Chondrocyte (in vitro differentiated cells): ENCODE measurements at places on chromosomes 5 and 9. TPM values are rescaled to one million over a fixed set of nuclear protein-coding genes. Genes with fewer than 3 reads are reported as not detected.

PPP2R2B gene
- 0.35 to 0.74 TPM in 2 of 3 replicates, not detected in the other for total RNA-seq

DNA sequence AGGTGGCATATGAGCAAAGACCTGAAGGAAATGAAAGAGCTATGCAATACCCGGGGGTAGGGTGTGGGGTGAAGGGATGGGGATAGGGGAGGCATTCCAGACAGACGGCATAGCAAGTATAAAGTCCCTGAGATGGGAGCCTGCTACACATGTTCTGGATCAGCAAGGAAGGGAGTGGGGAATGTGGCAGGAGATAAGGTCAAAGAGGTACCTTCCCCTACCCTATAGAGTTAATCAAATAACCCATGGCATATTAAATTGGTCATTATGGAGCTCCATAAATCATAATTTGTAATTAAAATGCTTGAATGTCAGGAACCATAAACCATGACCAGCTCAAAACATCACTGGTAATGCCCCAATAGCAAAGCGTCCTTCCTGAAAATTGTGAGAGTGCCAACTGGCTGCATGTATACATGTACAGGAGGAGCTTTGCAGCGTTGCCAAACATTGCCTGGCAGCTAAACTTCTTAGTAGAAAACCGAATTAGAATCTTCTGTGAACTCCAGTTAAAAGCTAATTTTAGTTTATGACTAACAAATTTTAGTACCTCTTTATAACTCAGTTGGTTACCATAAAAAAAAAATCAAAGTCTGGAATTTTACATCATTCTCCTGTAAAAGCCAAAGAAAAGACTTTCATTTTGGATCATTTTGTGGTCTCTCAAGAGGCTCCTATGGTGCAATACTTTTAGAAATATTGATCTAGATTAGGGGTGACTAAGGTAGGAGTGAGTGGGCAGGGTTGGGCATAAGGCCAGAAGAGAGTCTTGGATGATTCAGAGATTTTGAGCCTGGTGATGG, 4.7 kb downstream of the DNAI1 start:
- peaks cover 21% of the 10 kb centered on the region for H3K27me3 ChIP-seq
- H3K4me3 ChIP-seq, result no peak overlapping the region
- H3K4me1 ChIP-seq, result peaks cover 8% of the 10 kb centered on the region
- no peak for DNase-seq
- no peak overlapping the region for H3K27ac ChIP-seq

DNA sequence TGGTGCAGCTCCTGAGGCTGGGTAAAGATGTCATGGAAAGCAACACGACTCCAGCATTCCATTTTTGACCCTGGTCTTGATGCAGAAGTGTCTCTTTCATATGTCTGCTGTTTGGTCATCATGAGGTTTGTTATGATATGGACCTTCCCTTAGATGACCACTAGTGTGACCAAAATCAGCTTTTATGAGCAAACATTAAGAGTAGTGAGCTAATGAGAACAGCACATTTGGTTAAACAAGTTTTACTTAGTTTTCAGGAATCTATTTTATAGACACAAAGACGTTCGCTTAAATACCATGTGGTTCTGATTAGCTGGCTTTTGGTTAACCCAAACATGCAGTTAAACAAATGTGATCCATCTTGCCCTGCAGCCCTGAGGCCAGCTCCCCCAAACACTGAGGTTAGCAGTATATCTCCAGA, 56.7 kb upstream of the ACTBL2 start:
- no peaks in the 10 kb centered on the region for H3K36me3 ChIP-seq
- H3K27me3 ChIP-seq, result no peaks in the 10 kb centered on the region
- H3K4me3 ChIP-seq, result no peak overlapping the region
- peaks cover 9% of the 10 kb centered on the region for H3K4me1 ChIP-seq
- H3K27ac ChIP-seq, result no peak overlapping the region
- no peak for DNase-seq

DNA sequence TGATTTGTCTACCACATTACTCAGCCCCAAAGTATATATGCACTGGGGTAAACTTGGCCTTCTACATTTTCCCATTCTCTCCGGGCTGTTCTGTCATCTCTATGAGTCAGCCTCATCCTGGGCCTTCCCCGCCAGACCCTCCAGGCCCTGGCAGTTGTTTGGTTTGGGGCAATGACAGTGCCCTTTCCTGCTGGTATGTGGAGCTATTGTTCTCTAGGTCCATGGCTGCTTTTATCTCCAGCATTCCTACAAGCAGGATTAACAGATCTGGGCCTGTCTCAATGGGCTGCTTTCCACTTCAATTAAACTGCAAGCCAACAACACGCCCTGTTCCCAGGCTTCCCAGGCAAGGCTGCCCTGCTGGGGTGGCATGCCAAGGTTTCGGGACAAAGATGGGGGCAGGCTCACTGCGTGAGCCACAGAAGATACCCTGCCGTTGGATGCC, 136.4 kb downstream of the SLIT3 start:
- H3K27ac ChIP-seq, result peak overlapping the region; percentile 78
- peaks cover 2% of the 10 kb centered on the region for H3K36me3 ChIP-seq
- no peak for DNase-seq
- H3K4me1 ChIP-seq, result peaks cover 83% of the 10 kb centered on the region
- no peak overlapping the region for H3K4me3 ChIP-seq

DNA sequence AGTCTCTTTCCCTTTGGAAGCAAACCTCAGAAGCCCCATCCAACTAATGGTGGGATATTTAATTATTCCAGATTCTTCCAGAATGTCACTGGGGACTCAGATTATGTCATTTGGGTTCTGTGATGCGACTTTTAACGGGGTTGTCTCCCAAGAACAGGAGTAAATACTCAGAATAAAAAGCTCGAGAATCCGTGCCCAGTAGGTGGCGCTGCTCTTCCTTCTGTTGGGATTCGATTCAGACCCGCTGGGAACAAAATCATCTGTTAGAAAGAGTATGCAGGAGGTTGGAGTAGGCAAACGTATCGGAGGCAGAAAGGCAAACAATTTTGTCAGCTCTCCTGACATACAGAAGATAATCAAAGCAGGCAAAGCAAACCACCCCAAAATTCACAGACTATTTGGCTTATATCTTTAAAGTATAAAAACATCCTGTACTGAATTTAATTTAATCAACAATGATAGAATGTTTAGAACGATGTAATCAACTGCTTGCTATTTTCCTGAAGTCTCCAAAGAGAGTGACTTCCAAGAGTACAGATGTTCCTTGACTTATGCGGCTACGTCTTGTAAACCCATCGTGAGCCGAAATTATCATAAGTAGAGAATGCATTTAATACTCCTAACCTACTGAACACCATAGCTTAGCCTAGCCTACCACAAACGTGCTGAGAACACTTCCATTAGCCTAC, 169.8 kb upstream of the RAI14 start:
- peak overlapping the region; percentile 88 for H3K27ac ChIP-seq
- no peak for DNase-seq
- peaks cover 59% of the 10 kb centered on the region for H3K4me1 ChIP-seq

GRCh38 chr5:80141147-80141671, 106.1 kb downstream of the THBS4 start:
- H3K27ac ChIP-seq, result peak overlapping the region; percentile 93
- no peak for DNase-seq
- H3K4me1 ChIP-seq, result peaks cover 41% of the 10 kb centered on the region
- peaks cover 15% of the 10 kb centered on the region for H3K36me3 ChIP-seq

ZNF366 gene
- total RNA-seq, result not detected in 3 replicates

DNA sequence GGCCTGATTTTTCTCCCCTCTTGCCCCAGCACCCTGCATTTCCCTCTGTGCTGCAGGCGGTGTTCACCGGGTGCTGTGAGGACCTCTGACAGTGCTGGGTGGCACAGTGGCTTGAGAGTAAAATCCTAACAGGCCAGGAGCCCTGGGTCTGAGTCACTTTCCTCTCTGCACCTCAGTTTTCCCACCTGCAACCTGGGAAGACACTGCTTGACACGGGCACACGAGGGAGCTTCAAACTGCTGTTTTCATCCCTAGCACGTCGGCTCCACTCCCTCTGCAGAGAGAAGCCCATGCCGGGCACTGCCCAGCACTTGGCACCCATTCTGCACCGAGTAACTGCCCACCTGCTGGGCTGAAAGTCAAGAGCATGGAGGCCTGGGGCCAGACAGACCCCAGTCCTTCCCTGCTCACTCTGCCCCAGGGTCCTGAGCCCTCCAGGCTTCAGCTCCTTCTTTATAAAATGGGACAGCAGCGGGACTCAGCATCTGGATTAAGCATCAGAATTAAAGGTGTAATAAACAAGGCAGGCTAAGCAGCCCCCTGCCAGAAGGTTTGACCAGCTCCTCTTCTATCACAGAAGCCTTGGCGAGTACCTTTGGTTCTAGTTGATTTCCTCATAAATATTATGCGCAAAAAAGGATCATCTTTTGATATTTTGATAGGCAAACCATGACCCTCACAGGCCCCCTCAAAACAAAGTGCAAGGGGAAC, 5.2 kb downstream of the GFI1B start:
- H3K27ac ChIP-seq, result no peak overlapping the region
- peaks cover 45% of the 10 kb centered on the region for H3K27me3 ChIP-seq
- no peak for DNase-seq
- H3K4me1 ChIP-seq, result no peaks in the 10 kb centered on the region
- no peaks in the 10 kb centered on the region for H3K36me3 ChIP-seq

GPX8 gene
- total RNA-seq, result 196 to 212 TPM (median 198 TPM) in 3 replicates

GRCh38 chr9:119368681-119369581, at the start of gene BRINP1:
Gene BRINP1, minus strand, starts transcription at chr9:119369435. Its CDS starts 56,080 bp downstream, at chr9:119313355.
- H3K4me3 ChIP-seq, result peak within 1 kb of the TSS; percentile 74
- H3K27ac ChIP-seq, result no peak within 1 kb of the TSS
- no peak for DNase-seq
- H3K27me3 ChIP-seq, result peaks cover 45% of the 10 kb centered on the region
- H3K36me3 ChIP-seq, result no peaks in the 10 kb centered on the region

DNA sequence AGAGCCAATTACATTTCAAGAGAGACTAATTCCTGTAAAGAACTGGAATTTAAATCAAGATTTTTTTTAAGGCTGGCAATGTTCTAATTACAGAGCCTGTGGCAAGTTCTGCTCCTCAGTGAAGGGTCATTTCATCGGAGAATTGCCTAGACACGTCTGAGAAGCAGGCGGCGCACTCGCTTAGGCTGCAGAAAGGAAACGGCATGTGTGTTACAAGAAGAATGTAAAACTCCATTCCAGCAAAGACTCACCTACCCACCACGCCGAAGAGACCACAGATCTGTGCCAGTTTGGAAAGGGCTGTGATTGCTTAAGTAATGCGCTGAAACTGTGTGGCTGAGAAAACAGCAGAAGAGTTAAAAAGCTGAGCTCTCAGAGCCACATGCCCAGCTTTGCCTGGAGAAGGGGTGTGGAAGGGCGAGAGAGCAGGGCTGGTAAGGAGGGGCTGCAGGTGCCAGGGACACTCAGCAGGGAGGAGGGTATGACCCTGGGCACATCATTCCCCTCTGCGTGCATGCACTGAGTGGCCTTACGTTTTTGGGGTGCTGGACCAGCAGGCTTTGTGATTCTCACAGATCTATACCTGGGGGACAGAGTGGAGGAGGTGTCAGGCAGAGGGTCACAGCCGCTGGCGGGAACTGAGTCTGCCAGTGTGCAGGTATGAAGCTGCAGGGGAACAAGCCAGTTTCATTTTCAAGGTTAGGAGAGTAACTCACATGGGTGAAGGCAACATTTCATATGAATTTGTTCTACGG, 17.8 kb upstream of the SLC25A51 start:
- peaks cover 6% of the 10 kb centered on the region for H3K4me1 ChIP-seq
- peak; percentile 55 for DNase-seq

- peaks cover 49% of the 10 kb centered on the region for H3K27me3 ChIP-seq
- H3K4me3 ChIP-seq, result no peak overlapping the region
- peaks cover 1% of the 10 kb centered on the region for H3K36me3 ChIP-seq
- DNase-seq, result peak; percentile 17
- no peaks in the 10 kb centered on the region for H3K4me1 ChIP-seq
Observed at GRCh38 chr5:135076051-135076491, 42.0 kb upstream of the PITX1 start.

DNA sequence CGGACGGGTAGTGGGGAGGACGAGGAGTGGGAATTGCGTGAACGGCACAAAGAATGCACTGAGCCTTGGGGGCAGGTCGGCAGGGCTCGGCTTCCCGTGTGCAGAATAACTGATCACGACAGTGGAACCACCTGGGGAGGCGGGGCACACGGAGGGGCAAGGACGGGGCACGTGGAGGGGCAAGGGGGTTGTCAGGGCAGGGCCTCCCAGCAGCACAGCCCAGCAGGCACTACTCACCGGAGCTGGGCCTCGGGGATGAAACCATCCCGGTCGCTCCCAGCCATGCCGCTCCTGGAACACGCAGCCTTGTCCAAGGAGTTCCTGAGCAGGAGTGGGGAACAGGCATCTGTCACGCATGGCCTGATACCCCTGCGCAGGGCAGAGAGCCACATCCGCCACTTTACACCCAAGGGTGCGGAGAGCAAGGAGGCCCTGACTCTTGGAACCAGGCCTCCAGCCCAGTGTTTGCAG, 33.4 kb downstream of the SARDH start:
- no peak overlapping the region for H3K4me3 ChIP-seq
- peaks cover 3% of the 10 kb centered on the region for H3K27me3 ChIP-seq
- DNase-seq, result peak; percentile 59

DNA sequence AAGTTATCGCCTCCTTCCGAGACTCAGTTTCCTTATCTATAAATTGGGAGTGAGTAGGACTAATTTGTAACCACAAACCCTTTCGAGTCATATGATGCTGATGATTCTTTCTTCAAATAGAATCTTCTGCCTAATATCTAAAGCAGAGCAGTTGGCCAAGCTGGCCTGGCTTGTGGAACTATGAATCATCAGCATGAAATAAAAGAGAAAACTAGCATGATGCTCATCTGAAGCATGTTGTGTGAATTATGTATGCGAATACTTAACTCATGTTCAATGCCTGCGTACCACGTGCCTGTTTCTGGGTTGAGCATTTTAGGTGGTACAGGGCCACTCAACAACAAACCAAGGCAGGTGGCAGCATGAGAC, 15.0 kb upstream of the ORM1 start:
- H3K27me3 ChIP-seq, result no peaks in the 10 kb centered on the region
- H3K4me1 ChIP-seq, result no peaks in the 10 kb centered on the region
- no peak for DNase-seq
- no peak overlapping the region for H3K27ac ChIP-seq

SCGB3A2 gene
- not detected in 3 replicates for total RNA-seq

GRCh38 chr5:110625376-110625999, 101.0 kb downstream of the TMEM232 start:
- H3K27me3 ChIP-seq, result no peaks in the 10 kb centered on the region
- peaks cover 25% of the 10 kb centered on the region for H3K4me1 ChIP-seq
- no peak overlapping the region for H3K27ac ChIP-seq
- no peaks in the 10 kb centered on the region for H3K36me3 ChIP-seq

HSD17B4 gene
- 92.8 to 118 TPM (median 98.4 TPM) in 3 replicates for total RNA-seq

DNA sequence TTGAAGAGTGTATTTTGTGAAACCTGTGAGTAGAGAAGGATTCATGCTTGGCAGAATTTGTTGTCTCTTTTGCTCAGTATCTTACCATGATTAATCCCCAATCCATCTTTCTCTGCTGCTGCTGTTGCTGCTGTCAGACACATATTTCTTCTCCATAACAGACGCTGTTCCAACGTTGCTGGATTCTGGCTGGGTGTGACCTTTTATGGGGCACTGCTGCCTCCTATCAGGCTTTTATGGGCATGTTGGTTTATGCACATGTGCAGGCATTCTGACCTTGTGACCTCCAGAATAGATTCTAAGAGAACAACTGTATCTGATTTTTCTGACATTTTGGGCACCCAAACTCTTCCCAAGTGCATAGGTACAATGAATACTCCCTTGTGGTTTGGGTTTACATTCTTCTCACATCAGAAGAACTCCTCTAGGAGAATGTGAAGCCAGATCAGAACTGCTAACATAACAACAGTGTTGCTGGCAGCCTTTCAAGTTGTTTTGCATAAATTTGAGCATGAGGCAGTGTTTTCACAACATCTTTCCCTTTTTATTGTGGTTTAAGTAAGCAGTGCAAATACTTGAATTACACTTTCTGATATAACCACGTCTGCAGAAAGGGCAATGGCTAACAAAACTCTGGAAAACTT, 9.2 kb upstream of the ISL1 start:
- no peak for DNase-seq
- H3K4me1 ChIP-seq, result peaks cover 6% of the 10 kb centered on the region
- H3K27ac ChIP-seq, result no peak overlapping the region
- no peak overlapping the region for H3K4me3 ChIP-seq
- peaks cover 61% of the 10 kb centered on the region for H3K27me3 ChIP-seq
- H3K36me3 ChIP-seq, result peaks cover 6% of the 10 kb centered on the region
